ENCODE measurements at places on chromosomes 5 and 9.

DNA sequence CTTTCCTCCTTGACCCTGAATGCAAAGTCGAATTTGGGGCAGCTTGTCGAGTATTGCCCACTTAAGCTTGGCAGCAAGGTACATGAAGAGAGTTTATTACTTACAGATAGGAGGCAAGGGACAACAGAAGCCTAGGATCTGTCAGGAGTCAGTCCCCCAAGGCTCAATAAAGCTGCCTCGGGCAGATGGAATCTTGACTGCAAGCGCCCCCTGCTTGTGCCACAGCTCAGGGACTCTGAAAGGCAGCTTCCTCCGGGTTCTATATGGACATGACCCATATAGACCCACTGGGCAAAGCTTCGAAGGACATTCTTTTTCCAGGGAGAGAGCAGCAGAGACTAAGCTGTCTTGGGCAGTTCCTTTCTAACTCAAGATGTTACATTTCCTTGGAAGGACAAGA, 971.5 kb downstream of the EFNA5 start:
- DNase-seq = no peak

- no peak for DNase-seq
These were observed 86.0 kb downstream of the TRPC7 start for GRCh38 chr5:136279314-136279713.

GRCh38 chr5:149886692-149887470, 57.7 kb downstream of the PDE6A start:
- DNase-seq = no peak

- DNase-seq = no peak
These were observed 3.1 kb downstream of the RANBP3L start for GRCh38 chr5:36298552-36298951.

GRCh38 chr9:109781541-109782197, 1.7 kb downstream of the PALM2AKAP2 start:
- no peak for DNase-seq

Measured in body of pancreas (tissue), 4 donors.